ENCODE measurements at places on chromosomes 2 and 18.

GRCh38 chr2:85711578-85712060 lies 17.5 kb downstream of the GNLY start:
- no peak for DNase-seq

DNA sequence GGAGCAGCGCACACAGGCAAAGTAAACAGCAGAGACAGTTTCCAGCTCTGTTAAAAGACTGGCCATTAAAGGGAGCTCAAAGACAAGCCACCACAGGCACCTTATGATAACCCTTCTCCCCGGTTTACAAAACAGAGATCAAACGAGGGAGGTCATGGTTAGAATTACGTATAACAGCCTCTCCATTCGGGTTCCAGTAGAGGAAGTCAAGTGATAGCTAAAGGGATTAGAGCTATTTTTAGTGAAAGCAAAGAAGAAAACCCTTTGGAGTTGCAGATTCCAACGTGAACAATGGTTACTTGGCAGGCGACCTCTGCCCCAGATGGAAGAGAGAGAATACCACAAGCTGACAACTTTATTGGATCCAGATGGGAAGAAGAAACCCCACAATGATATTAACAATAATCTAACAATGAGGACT lies 31.2 kb upstream of the EDAR start:
- DNase-seq, result no peak

- no peak for DNase-seq
Observed at GRCh38 chr2:75018162-75018561, 59.7 kb downstream of the POLE4 start.

GRCh38 chr2:66343259-66343658 lies 91.7 kb upstream of the MEIS1 start:
- no peak for DNase-seq

DNA sequence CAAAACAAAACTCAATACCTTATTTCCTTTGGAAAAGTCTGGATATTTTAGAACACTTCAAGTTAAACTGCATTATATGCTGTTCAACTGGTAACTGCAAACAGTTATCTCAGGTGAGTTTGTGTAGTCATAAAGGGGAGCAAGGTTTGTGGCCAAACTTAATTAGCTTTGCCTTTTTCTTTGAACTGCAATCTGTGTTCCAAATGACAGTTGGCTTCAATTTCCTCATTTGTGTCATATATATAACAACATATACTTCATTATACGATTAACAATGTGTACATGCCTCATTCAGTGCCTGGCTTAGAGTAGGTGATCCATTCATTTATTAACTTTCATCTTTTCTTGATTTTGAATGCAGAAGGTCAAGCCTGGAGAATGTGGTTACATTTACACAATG lies 55.8 kb downstream of the KCNE4 start:
- DNase-seq, result no peak

GRCh38 chr2:238176613-238177012 lies 17.8 kb downstream of the ERFE start:
- DNase-seq, result no peak

- DNase-seq, result no peak
Observed at GRCh38 chr2:14567561-14567960, 65.0 kb upstream of the LRATD1 start.

DNA sequence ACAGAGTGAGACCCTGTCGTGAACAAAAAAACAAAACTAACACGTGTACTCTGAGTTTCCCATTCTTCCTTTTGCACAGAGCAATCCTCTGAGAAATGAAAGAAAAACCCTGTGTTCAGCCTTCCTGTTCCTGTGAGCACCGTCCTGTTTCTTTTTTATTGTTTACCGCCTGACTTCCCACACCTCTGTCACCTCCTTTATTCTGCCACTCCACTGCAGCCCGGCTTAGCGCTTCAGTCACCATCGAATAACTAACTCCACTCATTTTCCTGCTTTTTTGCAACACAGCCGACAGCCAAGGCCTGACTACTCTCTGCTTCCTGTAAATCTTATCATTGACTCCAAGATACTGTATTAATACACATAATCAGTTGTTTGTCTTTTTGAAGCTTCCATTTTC lies 40.9 kb downstream of the TGOLN2 start:
- DNase-seq, result no peak

GRCh38 chr18:21831413-21831831 lies 90.8 kb downstream of the MIB1 start:
- DNase-seq, result no peak

DNA sequence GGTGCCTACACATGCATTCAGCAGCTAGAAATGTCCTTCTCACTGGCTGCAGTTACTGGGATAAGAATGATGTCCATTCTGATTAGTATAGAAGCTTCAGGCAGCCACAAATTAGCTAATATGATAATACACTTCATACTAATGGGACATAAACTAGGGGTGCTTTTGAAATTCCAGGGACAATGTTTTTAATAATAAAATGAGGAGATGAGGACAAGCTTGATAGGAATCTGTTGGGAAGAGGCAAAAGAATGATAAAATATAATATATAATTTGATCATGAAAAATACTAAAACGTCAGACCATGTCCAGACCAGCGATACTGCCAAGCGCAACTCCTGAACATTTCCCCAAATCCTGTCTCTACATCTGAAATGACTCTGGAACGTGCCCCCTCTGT lies 157.1 kb downstream of the RIT2 start:
- no peak for DNase-seq

DNA sequence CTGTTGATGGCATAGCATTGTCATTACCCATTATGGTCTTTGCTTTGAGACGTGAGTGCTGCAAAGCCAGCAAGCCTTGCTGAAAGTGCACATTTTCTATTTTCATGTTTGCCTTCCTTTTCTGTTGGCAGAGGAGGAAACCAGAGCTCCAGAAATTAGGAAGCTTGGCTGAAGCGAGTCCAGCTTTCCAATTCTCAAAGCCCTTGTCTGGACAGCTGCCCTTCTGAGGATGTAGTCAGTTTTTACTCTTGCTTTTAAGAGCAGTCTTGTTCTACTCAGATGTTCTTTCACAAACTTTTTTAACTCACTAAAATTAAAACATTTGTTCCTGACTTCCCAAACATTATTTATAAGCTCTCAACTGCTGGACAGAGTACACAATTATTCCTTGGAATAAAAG lies 93.8 kb downstream of the ICOS start:
- DNase-seq, result no peak

DNA sequence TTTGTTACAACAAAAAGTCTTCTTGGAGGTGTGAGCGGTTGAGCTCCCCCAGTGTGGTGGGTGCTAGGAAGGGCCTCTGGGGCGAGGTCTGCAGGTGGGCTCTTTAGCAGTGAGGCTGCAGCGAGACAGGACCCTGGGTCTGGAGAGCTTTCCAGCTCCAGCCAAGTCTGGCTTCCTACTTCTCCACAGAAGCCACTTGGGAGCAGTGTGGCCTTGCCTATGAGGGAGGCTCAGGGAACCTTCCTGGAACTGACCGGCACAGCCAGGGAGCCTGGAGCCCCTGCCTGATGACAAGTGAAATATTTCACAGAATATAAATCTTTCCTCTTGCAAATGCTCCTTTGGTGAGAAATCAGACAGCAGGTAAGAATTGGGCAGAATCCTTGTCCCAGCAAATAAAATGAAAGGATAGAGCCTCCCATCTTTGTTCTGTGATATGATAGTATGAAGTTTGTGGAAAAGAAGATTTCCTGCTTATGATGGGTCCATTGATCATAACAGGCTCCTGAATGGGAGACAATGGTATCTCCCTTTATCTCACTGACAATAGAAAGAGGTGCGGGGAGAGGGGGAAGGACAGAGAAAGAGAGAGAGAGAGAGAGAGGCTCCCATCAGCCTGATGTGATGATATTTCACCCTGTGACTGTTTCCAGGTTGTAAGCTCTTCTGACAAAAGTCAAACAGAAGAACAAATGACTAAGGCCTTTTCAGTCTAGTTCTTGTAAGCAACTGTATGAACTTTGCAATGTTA lies 289.8 kb upstream of the SPRED2 start:
- no peak for DNase-seq

DNA sequence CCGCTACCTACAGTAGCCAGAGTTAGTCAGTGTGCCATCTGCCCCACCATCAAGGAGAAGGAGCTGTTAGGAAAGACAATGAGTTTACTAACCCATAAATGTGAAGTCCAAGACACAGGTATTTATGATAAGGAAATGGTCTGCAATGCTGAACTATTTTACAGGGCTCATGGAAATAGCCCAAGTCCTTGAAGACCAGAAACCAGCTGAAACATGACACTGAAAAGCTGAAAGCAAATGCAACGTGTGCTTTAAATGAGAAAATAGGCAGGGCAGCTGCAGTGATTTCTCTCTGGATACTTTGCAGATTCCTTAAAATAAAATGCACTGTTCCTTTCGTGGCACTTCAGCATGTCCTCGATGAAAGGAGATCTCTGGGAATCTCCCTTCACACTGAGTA lies 256.4 kb upstream of the TCF4 start:
- DNase-seq, result no peak

GRCh38 chr2:162261032-162261945 lies 18.0 kb upstream of the FAP start:
- DNase-seq, result no peak

GRCh38 chr2:104975371-104975770 lies 62.5 kb upstream of the MRPS9 start:
- no peak for DNase-seq

GRCh38 chr18:75582406-75582821 lies 154.9 kb upstream of the SMIM21 start:
- DNase-seq, result no peak

DNA sequence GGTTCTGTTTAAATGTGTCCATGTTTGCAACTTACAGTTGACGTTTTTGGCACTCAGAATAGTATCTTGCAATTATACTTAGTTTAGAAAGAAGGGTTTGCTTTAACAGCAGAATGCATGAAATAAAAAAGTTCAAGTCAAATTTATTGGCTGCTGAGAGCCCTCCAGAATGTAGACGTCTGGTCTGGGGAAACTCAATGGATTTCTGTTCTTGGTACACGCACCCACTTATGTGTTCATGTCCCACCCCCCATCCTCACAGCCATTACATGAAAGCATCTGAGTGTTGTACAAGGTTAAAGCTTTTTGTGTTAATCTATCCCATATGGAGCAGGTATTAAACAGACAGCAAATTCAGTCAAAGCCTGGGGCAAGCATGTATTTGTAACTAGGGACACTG lies 219.5 kb downstream of the SOX11 start:
- DNase-seq, result no peak

GRCh38 chr2:204566439-204566838 lies 21.2 kb downstream of the PARD3B start:
- no peak for DNase-seq

DNA sequence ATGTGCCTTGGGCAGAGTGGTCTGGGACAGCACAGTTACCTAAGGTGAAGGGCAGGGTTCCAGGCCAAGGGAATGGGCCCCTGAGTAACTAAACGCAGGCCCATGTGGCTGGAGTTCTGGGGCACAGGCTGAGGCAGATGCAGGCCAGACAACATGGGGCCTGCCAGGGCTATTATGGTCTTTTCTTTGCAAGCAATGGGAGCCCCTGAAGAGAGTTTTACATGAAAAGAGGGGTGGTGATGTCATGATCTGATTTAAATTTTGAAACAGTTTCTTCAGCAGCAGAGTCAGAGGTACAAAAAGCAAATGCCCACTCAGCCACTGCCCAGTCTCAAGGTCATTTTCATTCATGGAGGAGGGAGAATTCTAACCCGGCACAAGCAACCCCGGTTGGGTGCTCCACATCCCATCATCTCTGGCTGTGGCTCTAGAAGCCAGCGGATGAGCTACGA lies 5.6 kb downstream of the CHST10 start:
- no peak for DNase-seq

DNA sequence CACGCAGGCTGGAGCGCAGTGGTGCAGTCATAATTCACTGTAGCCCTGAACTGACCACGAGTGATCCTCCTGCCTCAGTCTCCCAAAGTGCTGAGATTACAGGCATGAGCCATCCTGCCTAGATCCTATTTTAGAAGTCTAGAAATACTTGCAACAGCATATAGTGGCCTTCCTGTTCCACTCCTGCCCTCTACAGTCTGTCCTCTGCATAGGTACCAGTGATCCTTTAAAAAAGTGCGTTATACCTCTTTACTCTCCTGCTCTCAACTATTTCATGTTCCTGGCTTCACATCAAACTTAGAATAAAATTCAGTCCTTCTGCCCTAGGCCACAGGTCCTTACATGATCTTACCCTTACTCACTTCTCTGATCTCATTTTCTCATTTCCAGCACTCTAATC lies 6.0 kb downstream of the COMMD1 start:
- no peak for DNase-seq

- peak; percentile 26 for DNase-seq
Observed at GRCh38 chr2:85755122-85756027, 1.6 kb downstream of the ATOH8 start.

Measured in activated T-cell treated with anti-CD3 and anti-CD28 coated beads, Interleukin-2, amount 50 U/mL, for 48 hours (primary cell).